ENCODE measurements at places on chromosomes 16 and 17. TPM values are rescaled to one million over a fixed set of nuclear protein-coding genes. Genes with fewer than 3 reads are reported as not detected.

DNA sequence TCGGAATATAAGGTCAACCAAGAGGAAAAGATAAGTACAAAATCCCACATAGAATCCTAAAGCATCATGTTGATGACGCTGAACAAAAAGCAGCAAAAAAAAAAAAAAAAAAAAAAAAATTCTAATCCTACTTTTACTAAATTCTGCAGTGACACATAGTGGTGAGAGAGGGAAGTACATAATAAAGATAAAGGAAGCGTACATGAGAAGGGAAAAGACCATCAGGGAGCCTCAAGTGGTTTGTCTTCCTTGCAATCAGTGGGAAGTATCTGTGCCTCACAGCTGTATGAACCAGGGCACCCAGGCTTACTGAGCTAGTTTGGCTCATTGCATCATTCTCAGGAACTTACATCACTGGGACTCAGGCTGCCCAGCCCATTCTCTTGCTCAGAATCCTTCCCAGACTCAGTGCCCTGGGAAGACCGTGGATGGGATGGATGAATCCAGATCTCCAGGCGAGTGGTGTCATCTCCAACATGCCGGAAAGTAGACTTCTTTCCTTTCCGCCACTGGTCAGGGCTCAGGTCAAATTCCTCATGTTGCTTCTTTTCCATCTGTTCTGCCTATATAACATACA lies 21.2 kb downstream of the SMG6 start:
- DNase-seq: peak; percentile 35

DNA sequence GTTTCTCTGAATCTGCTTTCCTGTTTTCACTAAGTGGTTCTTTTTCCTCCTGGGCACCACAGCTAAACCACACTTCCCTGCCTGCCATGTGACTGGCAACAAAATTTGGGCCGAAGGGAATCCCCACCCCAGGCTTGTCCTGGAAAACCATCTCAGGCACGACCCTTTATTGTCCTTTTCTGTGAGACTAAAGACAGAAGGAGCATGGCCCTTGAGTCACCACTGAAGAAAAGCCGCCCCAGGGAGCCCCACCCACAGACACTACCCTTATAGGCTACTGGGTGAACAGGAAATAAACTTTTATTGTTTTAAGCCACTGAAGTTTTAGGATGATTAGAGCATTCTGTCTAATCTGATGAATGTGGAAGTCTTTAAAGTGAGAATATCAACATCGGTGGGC lies 88.6 kb upstream of the BRD7 start:
- no peak for DNase-seq

GRCh38 chr16:11801481-11802021 lies 4.5 kb upstream of the ZC3H7A start:
- no peak for DNase-seq

DNA sequence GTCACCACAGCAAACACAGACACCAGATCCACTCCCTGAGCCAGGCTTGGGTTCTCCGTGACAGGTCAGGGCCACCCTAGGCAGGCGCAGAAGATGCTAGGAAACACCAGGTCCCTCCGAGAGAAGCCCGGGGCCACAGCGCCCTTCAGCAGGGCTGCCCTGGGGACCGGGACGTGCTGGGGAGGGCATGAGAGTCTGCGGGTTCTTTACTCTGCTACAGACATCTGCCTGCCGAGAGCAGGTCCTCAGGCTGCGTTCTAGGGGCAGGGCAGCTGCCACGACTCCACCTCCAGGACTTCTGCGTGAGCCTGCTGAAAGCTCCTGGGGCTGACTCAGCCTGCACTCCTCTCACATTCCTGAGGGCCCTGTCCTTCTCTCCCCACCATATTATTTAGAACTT lies 11.4 kb downstream of the MYLK3 start:
- no peak for DNase-seq

The SCARF1 gene
- total RNA-seq: 1.5 TPM

The NEURL4 gene
- 37.4 TPM for total RNA-seq

The HAS3 gene
- total RNA-seq: 0.38 TPM

The TPSD1 gene
- not detected for total RNA-seq
